ENCODE measurements at places on chromosomes 6 and 20. TPM values are rescaled to one million over a fixed set of nuclear protein-coding genes. Genes with fewer than 3 reads are reported as not detected.

Gene CDC40
- total RNA-seq: 20.3 TPM

DNA sequence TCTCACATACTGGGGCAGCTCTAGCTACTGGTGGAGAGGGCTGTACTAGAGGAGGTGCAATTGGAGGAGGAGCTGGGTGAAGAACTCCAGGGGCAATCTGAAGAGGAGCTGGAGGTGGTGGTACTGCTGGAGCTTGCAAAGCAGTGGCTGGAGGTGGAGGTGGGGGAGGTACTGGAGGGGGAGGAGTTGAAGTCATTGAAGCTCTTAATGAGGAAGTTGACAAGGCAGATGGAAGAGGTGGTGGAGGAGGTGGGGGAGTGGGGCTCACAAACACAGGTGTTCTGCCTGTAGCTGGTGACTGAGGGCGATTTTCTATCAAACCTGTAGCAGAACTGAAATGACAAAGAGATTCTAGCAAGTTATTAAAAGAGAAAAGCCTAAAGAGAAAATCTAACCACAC lies 77.6 kb downstream of the WASF1 start:
- no peaks in the 10 kb centered on the region for H3K36me3 ChIP-seq
- H3K4me1 ChIP-seq: no peaks in the 10 kb centered on the region
- H3K27me3 ChIP-seq: no peaks in the 10 kb centered on the region
- no peak for DNase-seq
- no peak overlapping the region for H3K27ac ChIP-seq

DNA sequence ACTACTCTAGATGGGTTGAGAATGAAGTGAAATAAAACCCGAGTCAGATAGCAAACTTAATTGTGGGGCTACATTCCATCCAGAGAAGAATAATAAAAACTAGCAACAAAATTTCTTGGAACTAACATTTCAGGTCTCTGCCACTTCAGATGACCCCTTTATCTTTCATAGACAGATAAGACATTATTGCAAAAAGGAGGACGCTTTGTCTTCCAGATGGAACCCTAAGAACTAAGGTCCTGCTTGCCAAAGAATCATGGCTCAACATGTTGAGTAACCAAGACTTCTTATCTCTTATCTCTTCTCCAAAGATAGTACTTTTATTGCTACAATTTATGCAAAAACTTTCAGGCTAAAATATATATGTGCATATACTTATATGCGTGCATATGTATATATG lies 221.1 kb upstream of the PREP start:
- H3K27ac ChIP-seq: no peak overlapping the region
- no peaks in the 10 kb centered on the region for H3K36me3 ChIP-seq
- H3K27me3 ChIP-seq: no peaks in the 10 kb centered on the region
- DNase-seq: no peak
- H3K4me1 ChIP-seq: no peaks in the 10 kb centered on the region

Gene LTB
- 0.96 TPM for total RNA-seq

Gene MAS1L
- total RNA-seq: 0.48 TPM

Gene SLC22A7
- total RNA-seq: not detected
